Astrocyte (in vitro differentiated cells and primary cell): ENCODE measurements at places on chromosomes 5 and 9. TPM values are rescaled to one million over a fixed set of nuclear protein-coding genes. Genes with fewer than 3 reads are reported as not detected.

GRCh38 chr9:134644725-134645606, 3.4 kb downstream of the COL5A1 start:
- peak; percentile 98 for DNase-seq

DNA sequence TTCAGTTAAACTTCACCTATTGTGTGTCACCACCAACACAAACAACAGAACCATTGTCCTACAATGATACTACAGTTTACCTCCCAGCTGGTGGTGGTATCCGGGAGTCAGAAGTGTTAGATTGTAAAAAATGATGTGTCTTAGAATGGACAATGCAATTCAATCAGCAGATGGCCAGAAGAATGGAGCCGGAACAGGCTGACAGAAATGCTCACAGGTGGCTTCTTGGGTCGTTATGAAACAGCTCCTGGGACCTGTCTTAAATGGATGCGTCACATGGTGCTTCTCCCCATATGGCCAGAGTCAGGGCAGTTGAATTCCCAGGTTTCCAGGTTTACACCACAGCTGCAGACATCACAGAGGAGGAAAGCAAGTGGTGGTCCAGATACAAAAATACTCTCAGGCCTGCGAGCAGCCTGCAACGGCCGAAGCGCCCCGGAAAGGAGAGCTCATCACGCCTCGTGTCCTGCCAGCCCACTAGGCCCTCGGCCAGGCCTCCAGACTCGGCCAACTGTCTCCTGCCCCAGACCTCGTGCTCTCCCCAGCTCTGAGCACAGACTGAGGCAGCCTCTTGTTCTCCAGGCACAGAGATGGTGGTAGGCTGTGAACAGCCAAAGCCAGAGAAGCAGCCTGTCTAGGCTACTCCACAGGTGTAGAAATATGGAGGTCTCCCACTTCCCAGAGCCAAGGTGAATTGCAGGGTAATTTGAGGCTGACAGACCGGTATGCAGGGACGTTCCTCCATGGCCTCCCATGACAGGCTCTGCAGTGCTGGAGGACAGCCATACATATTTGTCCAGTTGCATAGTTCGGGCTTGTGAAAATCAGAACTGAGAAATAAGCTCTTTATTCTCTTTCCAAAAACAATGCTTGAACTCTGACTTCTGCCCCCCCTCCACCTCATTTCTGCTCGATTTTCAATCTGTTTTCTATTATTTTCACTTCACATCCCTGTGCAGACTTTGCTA, 98.5 kb upstream of the SPATA31C2 start:
- DNase-seq = peak; percentile 74

- DNase-seq = no peak
These were observed 782 bp downstream of the BICD2 start for GRCh38 chr9:92763721-92764380.

- peak; percentile 53 for DNase-seq
These were observed 2.7 kb downstream of the LEAP2 start for GRCh38 chr5:132876020-132876759.

GRCh38 chr9:78879324-78880100, 582.6 kb downstream of the PSAT1 start:
- no peak for DNase-seq

DNA sequence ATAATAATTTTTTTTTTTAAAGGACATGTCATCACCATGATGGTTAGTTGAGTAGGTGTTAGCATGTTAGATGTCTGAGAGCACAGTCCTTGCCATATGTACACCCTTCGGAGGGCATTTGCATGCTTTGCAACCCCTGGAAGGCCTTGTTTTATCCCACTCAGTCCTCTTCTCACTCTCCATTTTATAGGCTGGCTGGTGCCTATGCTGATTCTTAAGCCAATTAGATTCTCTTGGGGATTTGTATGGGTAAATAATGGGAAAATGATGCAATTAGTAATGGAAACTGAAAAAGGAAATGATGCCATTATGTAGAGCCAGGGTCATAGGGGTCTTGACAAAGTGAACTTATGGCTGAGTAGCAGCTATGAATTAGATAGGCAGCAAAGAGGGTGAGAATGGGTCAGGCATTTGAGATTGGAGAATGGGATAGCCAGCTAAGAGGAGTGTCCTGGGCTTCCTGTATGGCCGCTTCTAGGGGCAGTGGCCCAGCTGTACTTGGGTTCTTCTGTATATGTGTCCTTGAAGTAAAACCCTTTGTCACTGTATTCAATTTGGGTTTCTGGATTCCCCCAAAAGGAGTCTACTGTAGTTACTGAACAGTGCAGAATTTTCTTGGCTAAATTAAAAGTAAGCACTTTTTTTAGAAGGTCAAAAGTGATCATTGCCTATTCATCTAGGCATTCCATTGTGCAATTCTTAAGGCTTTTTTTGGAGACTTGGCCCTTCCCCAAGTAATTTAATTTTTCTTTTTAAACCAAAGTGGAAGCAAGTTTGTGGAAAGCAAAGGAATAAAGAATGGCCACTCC, 31.6 kb downstream of the LRRTM2 start:
- peak; percentile 23 for DNase-seq

DNA sequence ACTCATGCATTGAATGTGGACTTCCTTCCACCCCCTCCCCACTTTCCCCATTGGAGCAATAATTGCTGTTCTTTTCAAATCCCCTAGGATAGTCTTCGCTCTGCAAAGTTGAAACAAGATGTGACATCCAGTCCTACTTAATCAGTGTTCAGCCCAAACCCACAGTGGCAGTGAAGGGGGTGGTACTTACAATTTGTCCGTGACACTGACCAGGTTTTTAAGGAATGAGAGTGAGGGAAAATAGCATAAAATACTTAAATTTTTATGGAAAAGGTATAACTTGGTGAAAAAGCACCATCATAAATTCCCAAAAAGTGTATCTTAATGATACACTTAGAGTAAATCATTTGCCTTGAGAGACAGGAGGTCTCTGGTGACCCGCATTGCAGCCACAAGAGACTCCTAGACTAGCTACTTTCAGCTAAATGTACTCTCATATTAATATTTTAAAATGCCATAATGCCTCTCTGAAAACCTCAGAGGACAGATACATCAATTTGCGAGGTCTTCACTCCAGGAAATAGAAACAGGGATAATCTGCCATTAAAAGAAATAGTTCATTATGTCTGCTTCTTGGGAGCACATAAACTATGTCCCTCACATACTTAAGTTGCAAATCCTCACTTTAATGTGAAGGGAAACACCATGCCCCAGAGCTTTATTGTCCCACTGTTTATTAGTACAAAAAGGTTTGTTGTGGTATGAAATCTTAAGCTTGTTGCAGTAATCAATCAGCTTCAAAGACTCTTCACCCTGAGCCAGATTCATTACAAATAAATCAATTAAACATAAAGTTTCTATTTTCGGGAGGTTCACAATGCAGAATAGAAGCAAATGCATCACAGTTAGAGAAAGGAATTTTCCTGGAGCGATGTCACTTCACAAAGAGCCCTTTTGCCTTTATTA, 343.6 kb upstream of the ISL1 start:
- DNase-seq = no peak

DNA sequence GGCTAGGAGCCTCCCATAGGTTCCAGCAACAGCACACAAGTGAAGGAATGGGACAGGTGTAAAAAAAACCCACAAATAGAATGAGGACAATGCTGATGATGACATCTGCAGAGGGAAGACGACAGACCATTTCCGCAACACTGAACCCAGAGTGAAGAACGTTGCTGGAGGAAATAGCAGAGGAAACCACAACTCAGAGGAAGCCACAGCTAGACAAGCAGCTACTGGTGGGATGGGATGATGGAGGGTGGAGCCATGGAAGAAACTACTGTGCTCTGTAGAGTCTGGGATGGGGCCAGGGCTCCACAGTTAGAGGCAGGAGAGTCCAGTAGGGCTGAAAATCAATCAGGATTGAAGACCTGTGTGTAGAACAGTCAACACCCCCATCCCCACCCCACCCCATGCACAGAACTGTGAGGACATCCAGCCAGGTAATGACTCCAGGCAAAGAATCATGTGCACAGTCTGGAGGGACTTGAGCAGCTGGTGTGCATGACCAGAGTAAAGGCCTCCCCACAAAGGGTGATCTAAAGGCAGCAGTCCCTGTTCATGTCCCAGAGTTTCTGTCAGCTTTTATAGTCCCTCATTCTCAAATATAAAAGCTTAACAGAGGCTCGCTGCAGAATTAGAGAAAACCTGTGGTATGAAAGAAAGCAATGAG, 65.2 kb upstream of the SPIN1 start:
- DNase-seq = peak; percentile 79

DNA sequence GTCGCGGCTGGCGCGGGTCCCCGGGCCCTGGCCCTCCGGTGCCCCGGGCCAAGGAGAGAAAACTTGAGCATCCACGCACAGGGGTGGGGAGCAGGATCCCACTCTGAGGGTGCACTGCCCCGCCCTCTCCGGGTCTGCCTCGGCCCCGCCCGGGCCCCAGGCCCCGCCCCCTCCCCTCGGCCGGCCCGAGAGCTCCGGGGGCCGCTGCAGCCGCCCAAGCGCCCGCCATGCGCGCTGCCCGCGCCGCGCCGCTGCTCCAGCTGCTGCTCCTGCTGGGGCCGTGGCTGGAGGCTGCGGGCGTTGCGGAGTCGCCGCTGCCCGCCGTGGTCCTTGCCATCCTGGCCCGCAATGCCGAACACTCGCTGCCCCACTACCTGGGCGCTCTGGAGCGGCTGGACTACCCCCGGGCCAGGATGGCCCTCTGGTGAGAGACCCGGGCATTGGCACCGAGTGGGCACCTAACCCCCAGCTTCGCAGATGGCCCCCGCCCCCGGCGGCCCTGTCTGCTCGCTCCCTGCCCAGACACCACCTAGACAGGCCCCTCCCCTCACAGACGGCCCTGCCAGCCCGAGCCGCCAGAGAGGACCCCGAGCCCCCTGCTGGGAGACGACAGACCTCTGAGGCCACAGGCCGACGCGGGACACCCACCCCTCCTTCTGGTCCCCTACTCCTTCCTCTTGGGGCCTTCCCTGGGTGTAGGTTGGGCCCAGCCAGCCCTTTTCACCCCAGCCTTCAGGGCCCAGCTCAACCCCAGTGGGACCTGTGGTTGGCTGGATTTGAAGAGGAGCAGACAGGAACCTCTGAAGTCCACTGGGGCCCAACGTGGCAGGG, at the start of gene CERCAM:
CERCAM (plus strand) TSS at position 207 of the 831 bp plus-strand sequence; CDS start at position 228, 21 bp downstream.
- DNase-seq = no peak

DNA sequence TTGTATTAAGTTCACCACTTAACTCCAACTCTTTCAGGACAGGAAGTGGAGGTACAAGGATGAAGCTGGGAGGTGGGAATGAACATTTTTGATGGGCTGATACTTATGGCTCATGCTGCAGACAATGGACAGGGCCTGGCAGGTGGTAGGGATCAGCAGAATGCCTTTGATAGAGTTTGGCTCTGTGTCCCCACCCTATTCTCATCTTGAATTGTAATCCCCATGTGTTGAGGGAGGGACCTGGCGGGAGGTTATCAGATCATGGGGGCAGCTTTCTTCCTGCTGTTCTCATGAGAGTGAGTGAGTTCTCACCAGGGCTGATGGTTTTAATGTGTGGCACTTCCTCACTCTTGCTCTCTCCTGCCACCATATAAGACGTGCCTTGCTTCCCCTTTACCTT, 87.3 kb upstream of the PRLR start:
- DNase-seq = no peak

DNA sequence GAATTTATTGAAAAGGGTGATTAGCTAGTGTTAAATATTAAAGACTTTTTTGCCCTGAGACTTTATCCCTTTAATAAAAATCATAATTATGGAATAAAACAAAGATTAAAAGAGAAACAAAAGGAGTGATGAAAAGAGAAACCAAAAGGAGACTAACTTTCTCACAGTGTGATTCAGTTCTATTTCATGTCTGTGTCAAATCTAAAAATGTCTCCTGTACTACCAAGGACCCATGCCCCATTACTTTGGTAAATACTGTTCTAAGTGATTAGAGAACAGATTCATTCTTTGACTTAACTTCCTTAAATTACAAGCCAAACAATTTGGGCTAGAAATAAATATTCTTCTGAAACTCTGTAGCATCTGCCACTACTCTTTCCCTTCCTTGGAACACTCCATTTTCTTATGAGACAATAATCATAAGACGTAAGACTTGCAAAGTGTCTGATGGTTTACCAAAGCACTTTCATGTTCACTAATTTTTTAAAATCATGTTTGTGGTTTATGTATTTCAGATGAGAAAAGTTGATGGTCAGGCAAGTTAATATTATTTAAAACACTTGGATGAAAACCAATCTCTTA, 319.0 kb downstream of the EBF1 start:
- DNase-seq = no peak

DNA sequence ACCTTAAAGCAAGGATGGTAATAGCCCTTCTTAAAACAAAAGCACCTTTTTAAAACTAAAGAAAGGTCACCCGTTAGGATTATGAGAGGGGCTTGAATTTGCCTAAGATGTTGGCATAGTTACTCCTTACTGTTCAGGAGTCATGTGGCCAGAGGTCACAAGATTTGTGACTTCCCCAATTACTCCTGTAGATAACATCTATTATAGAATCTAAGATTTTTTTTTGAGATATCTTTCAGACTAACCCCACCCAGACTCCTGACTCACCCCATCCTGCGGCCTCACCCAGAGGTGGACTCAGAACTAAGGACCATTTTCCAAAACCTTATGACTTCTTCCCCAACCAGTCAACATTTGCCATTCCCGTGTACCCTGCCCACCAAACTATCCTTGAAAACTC, 2.4 kb downstream of the CD180 start:
- DNase-seq = no peak

DNA sequence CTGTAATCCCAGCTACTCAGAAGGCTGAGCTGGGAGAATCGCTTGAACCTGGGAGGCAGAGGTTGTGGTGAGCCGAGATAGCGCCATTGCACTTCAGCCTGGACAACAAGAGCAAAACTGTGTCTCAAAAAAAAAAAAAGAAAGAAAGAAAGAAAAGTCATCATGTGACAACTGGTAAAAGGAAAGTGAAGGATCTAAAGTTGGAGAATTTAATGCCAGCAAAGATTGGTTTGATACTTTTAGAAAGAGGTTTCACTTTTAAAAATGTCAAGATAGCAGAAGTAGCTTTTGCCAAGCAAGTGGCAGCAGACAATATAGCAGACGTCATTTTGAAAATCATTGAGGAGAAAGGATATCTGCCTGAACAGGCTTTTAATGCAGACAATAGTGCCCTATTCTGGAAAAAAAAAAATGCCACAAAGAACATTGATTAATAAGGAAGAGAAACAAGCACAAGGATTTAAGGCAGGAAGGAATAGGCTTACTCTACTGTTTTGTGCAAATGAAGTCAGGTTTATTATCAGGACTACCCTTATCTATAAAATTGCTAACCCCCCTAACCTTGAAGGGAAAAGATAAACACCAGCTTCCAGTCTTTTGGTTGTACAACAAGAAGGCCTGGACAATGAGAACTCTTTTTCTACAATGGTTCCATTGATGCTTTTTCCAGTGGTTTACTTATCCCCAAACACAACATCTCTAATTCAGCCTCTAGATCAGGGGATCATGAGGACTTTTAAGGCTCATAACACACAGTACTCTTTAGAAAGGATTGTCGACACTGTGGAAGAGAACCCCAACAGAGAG, 12.0 kb downstream of the PKD2L2 start:
- DNase-seq = no peak

GRCh38 chr9:26727471-26727870, 165.1 kb downstream of the CAAP1 start:
- no peak for DNase-seq

GRCh38 chr5:24183981-24184380, 460.8 kb downstream of the CDH10 start:
- peak; percentile 10 for DNase-seq

EXOC3 gene
- 36.7 and 37.9 TPM in 2 replicates for total RNA-seq

SARDH gene
- total RNA-seq = 2.8 and 3.7 TPM in 2 replicates

FOXD4 gene
- total RNA-seq = 0.31 and 0.45 TPM in 2 replicates

ARID3C gene
- total RNA-seq = 0.16 and 0.19 TPM in 2 replicates
